ENCODE measurements at places on chromosomes 3 and 15.

DNA sequence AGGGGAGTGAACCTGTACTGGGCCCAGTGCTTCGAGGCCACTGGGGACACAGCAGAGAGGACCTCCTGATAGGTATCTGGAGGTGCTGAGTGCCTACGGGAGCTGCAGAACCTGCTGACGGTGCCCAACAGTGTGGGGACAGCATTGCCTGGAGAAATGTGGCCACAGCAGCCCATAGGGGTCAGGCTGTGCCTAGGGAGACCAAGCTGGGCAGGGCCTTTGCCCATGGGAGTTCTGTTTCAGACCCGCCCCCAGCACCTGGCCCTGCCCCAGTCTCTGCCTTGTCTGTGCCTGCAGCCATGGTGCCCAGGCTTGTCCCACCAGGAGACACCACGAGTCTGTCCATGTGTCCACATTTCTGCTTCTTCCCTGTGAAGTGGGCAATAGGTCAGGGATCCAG lies 15.3 kb upstream of the RPL32 start:
- DNase-seq = no peak

DNA sequence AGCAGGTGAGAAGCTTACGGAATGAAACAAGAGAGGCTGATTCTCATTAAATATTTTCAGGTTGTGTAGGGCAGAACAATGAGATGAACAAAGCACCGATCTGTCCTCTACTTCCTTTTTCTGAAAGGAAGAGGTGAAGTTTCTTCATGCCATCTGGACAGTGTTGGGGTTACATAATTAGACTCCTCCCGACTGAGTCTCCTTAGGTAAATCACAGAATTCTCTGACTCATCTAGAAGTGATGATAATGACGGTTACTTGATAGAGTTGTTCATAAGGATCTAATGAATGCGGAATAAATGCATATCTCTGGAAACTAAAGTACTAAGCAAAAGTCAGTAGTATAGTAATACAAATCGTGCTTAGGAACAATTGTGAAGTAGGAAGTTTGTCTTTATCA lies 21.2 kb downstream of the CRTC3 start:
- DNase-seq = no peak

GRCh38 chr3:15726881-15727280 lies 70.9 kb downstream of the ANKRD28 start:
- DNase-seq = no peak

DNA sequence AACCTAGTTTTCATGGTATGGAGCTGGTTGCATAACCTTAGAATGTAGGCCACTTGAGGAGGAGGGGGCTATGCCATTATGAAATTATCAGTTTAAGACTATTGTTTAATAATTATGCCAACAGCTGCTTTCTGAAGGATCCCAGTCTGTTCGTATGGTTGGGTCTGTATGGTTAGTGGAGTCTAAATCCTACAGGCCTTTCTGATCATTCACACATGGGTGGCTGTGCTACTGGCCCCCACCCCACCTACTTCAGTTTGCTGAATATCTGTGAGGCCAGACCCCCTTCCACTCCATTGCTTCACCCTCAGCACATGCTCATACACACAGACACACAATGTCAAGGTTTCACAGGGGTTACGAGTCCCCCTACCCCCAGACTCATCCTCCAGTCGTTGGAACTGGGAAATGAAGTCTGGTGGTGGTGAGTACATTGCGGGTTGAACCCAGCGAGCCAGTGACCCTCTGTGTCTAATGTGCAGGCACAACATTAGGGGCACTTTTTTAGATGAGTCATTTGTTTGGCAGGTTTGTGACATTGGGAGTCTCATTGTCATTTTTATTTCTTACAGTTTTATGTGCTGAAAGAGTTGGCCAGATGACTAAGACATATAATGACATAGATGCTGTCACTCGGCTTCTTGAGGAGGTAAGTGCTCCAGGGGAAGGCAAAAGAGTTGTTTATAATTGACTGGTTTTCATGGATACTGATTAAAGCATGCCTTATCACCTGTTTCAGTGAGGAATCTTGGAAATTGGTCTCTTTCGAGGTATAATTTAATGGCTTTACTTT lies 85.3 kb downstream of the TRAK1 start:
- no peak for DNase-seq

DNA sequence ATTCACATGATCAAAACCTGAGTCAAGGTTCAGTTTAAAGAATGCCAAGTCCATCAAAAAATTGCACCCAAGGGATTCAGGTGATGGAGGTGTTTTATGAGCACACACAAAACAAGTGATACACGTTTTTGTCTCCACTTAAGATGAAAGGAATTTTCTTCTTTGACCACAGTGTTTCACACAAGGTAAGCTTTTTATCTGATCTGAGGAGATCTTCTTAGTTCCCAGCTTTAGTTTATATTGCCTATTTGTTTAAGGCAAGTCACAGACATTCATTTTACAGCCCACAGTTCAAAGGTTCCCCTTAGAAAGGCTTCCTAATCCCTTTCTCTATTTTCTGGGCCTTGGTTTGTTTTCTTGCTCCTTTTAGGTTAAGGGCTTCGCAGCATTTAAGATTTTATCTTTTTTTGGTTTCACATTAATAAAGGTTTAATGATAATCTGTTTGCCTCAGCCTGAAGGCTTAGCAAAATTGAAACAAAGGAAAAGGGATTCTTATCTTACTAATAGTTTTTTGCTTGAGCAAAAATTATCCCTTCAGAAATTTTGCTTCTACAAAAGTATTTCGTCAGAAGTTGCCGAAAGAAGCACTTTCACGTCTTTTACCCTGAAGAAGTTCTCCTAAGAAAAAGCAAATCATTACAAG lies 420.5 kb upstream of the NAALADL2 start:
- DNase-seq = no peak

- no peak for DNase-seq
These were observed 1.3 kb downstream of the DENND6A start for GRCh38 chr3:57691411-57692132.

DNA sequence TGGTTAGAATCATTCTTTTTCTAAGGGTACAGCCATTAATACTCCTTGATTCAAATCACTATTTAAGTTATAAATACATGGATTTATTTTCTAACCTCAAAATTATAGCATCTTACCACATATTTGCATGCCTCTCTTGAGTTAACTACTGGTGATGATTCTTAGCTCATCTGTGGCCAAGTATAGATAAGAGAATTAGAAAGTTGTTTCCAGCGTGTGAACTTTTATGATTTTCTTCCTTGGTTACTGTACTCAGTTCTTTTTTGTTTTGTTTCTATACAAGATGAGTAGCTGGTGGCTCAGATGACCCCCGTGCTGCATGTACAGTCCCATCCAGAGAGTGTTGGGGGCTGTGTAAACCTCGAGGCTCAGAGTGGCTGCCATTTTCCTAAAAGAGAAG lies 124.6 kb downstream of the IGF1R start:
- no peak for DNase-seq

DNA sequence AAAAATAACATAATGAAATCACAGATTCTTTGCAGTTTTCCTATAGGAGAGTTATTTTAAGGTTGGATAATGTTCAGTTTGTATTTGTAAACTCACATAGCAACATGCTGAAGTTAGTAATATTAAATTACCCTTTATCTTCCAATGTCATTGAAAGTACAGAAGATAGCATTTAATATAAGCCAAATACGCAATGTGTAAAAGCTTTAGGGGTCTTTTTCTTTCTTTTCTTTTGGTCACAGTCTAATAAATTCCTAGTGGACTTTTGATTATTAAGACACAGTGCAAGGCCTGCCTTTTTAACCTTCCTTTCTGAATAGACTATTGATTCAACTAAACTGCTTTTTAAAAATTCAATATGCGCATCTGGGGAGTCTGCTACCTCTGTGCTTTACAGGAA lies 79.3 kb downstream of the OTOL1 start:
- no peak for DNase-seq

GRCh38 chr15:101689901-101690300 lies 34.4 kb downstream of the TARS3 start:
- no peak for DNase-seq

DNA sequence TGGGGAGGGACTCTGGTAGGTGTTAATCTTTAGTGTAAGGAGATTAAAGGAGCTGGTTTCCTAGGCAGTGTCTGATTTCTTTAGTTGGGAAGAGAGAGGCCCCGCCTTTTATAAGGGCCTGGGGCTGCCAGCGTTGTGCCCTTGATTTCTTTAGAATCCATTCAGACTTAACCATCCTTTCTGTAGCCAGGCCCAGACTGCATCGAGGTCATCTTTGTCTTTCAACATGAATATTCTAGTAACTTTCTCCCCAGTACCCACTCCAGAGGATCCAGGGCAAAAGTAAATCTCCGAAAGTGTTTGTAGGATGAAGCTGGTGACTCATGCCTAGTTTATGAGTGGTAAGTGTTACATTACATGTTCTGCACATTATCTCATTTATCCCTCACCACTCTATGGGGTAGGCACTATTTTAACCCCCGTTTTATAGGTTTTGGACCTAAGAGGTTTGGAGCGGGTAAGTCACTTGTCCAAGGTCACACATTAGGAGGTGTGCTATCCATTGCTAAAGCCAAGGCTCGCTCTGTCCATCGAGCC lies 11.8 kb upstream of the USP3 start:
- DNase-seq = no peak

DNA sequence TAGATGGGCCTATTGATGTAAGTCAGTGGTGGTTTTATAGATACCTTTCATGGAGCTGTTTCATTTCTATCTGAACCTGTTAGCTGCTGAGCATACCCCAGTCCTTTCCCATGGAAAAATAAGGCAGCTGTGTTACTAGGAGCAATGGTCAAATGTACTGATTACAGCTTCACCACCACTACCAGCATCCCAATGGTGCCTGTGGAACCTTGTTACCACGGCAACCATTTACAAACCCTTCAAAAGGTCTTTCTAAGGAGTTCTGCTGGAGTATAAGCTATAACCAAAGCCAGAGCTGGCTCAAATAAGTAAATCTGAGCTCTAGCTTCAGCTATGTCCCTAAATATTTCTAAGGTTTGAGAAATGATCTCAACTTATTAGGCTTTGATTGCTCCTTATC lies 133.4 kb upstream of the ACP3 start:
- no peak for DNase-seq

DNA sequence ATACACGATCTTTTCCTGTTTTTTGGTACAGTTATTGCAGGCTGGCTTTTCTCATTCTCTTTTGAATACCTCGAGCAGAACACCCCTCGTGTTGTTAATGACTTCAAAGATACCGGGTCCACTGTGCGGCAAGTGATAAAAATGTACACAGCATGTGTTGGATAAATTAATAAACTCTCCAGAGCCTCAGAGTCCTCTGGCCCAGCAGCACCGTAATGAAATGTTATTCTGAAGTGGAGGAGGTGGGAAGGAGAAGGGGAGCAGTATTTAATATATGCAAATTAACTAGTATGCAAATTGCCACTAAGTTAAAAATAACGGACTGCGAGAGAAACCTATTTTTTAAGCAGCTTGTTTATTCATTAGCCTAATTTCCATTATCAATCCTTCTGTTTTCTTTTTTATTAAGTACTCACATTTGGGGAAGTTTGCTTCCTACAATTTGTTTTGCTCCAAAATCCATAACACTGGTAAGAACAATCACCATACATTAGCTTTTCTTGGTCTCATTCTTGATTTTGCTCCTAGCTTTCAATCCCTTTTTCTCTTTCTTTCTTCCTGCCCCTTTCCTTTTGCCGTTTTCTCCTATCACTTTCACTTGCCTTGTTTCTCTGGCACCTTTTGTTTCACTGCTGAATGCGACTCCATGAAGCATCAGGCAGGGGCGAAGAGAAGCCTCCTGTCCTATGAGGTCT lies 462.3 kb upstream of the PPP2R3A start:
- no peak for DNase-seq

GRCh38 chr15:91318516-91318915 lies 218.5 kb downstream of the SV2B start:
- DNase-seq = no peak

- no peak for DNase-seq
These were observed 2.1 kb downstream of the TNK2 start for GRCh38 chr3:195905970-195906864.

GRCh38 chr15:27017168-27017809 lies 46.3 kb downstream of the GABRG3 start:
- no peak for DNase-seq

DNA sequence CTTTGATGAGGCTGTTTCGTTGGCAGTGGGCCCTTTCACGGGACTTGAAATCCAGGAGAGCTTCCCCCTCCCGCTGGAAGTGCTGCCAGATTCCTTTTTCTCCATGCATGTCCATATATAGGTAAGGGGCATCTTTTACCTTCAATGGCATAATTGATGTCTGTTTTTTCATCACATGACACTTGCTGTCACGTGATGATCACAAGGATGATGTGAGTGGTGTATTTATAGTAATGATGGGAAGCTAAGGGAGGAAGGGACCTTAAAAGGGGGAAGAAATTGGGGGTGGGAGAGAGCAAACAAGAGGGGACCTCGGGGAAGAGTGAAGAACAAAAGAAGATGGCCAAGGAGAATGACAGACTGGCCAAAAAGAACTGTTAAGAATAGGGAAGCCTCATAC lies 11.3 kb upstream of the SUSD5 start:
- DNase-seq = no peak

DNA sequence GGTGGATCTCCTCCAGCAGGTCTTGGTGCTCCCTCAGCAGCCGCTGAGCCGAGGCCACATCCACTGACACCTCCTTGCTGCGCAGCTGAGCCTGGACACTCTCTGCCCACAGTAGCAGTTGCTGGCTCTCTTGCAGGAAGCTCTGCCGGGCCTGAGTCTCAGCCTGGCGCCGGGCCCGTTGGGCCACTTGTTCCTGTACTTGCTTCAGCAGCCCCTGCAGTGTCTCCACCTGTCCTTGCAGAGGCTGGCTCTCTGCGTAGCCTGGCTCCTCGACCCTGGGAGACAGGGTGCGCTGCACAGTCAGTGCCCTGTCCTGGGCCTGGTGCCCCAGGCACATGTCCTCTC lies 15.5 kb downstream of the SPTBN5 start:
- DNase-seq = no peak

- DNase-seq = no peak
These were observed 757.8 kb downstream of the AGBL1 start for GRCh38 chr15:86837294-86838061.

DNA sequence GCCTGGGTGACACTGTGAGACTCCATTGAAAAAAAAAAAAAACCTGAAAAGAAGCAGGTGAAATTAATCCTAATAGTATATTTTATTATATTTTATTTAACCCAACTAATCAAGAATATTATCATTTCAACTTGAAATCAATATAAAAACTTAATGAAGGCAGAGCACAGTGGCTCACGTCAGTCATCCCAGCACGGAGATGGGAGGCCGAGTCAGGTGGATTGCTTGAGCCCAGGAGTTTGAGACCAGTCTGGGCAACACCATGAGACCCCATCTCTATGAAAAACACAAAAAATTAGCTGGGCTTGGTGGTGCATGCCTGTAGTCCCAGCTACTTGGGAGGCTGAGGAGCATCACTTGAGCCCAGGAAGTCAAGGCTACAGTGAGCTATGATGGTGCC lies 33.3 kb upstream of the SLC41A3 start:
- DNase-seq = no peak

DNA sequence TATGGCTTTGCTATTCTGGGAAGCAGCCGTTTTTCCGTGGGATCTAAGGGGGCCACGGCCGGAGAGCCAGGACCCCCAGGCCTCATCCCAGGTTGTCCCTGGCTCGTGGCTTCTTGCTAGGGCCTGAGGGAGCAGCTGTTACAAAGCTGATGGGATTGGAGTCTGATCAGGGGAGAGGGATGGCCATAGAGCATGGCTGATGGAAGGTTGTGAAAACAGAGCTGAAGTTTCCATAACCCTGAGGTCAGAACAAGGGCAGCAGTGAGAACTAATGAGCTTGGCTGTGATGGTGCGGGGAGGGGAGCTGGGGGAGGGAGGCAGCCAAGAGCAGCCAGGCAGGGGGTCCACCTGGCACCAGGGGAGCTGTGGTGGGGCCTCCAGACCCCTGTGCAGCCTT lies 63.0 kb downstream of the LINGO1 start:
- no peak for DNase-seq

- no peak for DNase-seq
These were observed 78.3 kb downstream of the SMAD6 start for GRCh38 chr15:66780172-66780972.

GRCh38 chr3:46483825-46484224 lies 14.0 kb upstream of the RTP3 start:
- no peak for DNase-seq

All from omental fat pad (tissue), 4 donors.